ENCODE measurements at places on chromosomes 16 and 17.

DNA sequence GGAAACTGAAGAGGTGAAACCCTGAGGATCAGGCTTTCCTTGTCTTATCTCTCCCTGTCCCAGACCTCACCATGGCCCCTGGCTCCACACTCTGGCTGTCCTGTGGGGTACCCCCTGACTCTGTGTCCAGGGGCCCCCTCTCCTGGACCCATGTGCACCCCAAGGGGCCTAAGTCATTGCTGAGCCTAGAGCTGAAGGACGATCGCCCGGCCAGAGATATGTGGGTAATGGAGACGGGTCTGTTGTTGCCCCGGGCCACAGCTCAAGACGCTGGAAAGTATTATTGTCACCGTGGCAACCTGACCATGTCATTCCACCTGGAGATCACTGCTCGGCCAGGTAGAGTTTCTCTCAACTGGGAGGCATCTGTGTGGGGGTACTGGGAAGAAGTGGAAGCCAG is 1.4 kb downstream of the CD19 start:
- DNase-seq, result no peak

- no peak for DNase-seq
These were observed 6.9 kb downstream of the LMF1 start for GRCh38 chr16:963913-964312.

- no peak for DNase-seq
These were observed 15.2 kb upstream of the PLD6 start for GRCh38 chr17:17221329-17221728.

GRCh38 chr16:67847064-67847861 is at the start of gene CENPT:
CENPT (minus strand) TSS chr16:67847693; CDS start chr16:67833859, 13,834 bp downstream.
- DNase-seq, result no peak

- no peak for DNase-seq
These were observed 67.6 kb downstream of the KPNA2 start for GRCh38 chr17:68103148-68103547.

DNA sequence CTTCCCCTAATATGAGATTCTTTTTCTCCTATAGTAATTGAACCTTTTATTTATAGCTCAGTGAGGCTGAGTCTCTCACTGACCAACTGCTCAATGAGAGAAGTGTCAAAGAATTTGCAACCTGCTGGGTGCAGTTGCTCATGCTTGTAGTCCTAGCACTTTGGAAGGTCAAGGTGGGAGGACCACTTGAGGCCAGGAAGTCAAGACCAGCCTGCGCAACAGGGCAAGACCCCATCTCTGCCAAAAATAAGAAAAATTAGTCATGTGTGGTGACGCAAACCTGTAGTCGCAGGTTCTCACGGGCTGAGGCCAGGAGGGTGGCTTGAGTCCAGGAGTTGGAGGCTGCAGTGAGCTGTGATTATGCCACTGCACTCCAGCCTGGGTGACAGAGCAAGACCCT is 30.9 kb upstream of the CRYBA1 start:
- DNase-seq, result no peak

DNA sequence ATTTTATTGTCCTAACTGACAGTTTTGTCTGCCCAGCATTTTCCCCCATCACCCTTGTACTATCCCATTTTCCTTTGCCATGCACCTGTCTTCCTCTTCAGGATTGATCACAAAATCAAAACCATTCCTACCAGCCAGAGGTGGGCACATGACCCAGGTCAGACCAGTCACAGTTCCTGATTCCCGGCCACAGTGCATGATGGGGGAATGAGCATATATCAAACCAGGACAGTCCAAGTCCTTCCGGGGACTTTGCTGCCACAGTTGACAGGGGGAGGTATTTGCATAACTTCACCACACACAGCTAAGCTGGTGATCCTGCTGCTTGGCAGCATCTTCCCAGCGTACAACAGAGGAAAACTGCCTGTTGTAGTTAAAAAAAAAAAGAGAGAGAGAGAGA is 493.9 kb downstream of the WWOX start:
- no peak for DNase-seq

Data from spinal cord (tissue), 10 donors.